Stimulated activated CD4-positive, alpha-beta T cell treated with anti-CD3 and anti-CD28 coated beads, Interleukin-1b, Interleukin-23, amount 100 ng/mL, for 1 hour (primary cell): ENCODE measurements at places on chromosomes 5 and 9.

DNA sequence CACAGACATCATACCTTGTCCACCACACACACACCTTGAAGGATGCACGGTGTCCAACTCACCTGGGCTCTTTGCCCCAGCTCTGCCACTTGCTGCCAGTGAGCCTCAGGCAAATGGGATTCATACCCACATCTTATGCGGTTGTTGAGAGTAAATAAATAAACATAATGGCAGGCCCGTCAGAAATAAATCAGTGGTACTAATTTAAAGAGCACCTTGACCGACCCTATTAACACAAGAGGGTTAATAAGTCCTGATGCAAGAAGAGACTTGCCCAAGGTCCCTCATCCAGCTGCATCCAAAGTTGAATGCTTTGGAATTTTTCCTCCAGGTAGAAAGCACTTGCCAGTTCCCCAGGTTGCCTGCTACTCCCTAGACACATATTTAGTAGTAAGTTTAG, 11.6 kb upstream of the AKNA start:
- no peak for DNase-seq

GRCh38 chr9:117448066-117448465, 33.2 kb upstream of the ASTN2 start:
- DNase-seq, result no peak

DNA sequence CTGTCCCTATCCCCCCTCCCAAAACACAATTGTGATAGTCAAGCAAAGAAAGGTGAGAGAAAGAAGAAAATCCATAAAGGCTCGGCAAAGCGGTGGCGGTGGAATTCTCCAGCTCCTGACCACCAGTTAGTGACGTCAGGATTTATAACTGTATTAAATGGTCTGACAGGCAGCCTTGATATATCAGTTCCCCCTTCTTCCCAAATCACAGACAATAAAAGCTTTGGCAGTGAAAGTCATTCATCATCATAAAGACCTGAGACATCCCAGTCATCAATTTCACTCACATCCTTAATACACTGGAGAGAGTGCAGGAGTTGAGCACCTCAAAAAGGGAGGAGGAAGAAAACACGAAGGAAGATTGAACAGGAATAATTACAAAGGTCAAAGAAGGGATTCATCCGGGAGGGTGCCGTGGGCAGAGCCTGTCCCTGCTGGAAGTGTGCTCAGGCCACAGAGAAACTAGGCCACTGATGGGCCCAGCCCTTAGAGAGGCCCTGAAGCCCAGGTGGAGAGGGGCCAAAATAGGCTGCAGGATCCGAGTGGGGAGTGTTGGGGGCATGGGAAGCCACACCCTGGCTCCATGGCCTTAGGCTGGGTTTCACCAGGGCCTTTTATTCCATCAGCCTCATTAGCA, 131.9 kb downstream of the PAX5 start:
- DNase-seq, result no peak

- no peak for DNase-seq
Observed at GRCh38 chr5:23884405-23885031, 377.1 kb downstream of the PRDM9 start.

DNA sequence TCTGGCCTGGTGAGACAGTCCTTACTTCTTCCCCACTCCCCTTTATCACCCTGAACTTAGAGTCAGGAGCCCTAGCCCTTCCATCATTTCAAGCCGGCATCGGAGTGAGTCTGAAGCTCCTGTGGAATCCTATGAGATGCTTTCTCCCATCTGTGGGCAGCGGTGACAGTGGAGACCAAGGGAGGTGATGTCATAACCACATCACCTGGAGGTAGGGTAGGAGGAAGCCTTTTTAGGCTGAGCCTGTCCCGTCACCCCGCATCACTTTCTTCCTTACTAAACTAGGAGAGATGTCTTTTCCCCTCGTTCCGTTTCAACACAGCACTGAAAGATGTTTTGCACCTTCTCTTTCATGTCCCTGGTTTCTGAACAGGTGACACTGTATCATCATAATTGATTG, 124.1 kb upstream of the WWC1 start:
- no peak for DNase-seq

- no peak for DNase-seq
Observed at GRCh38 chr5:60487885-60488442, 212.0 kb downstream of the DEPDC1B start.

DNA sequence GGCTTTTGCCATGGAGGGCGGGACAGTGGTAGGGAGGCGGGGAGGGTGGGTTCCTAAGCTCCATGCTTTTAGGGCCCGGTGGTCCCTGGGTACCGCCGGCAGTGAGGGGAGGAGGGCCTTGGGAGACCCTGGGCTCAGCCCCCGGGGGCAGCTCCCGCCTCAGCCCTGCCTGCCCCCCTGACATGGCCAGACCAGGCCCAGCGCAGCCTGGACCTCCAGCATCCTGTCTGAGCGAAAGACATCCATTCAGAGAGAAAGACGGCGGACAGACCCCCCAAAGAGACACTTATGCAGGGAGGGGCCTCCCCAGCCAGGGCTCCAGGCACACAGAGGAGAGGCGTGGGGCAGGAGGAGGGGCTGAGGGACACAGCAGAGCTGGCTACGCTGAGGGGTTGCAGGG, 45.3 kb downstream of the KCNT1 start:
- no peak for DNase-seq

DNA sequence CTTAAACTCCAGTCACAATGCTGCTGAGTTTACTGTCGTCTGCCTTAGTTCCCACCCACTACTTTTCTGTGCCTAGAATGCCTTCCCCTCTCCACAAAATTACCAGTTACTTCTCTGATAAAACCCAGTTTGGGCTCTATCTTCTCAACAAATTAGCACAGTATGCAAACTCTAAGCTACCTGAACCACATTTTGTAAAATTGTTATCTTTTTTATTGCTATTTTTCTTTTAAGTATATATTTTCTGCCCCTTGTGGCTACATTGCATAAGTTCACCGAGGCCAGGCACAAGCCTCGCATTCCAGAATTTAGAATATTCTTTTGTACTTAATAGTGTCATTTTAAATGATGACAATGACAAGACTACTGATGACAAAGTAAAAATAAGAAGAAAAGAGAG, 60.0 kb downstream of the POU5F2 start:
- no peak for DNase-seq

- no peak for DNase-seq
Observed at GRCh38 chr5:62584391-62584790, 5.8 kb downstream of the LRRC70 start.

DNA sequence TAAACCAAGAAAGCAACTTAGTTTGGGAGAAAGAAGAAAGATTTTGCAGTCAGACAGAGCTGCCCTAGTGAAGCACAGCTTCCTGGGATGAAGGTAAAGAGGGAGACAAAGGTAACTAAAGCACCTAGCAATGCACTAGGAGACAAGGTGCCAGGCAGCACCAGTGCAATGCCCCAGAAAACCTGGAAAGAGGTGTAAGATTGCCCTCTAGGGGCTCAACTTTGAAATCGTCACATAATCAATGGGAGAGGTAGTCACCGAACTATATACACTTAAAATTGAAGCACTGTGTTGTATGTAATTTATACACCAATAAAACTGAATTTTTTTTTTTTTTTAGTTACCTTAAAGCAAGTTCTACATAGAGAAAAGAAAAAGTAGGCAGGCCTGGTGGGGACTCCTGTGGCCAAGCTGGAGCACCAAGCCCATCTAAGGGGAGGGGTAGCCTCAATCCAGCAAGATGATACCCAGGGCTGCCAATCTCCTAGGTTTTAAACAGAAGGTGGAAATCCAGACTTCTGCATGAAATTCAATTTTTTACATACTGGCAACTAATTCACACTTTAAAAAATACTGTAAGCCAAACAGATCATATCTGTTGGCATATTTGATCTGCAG, 48.2 kb downstream of the CDK5RAP2 start:
- no peak for DNase-seq

- DNase-seq, result no peak
Observed at GRCh38 chr5:50854082-50854481, 187.6 kb downstream of the PARP8 start.

- DNase-seq, result no peak
Observed at GRCh38 chr5:123204251-123204650, 115.2 kb downstream of the PRDM6 start.

GRCh38 chr5:170491479-170491878, 12.3 kb upstream of the KCNIP1 start:
- no peak for DNase-seq

- DNase-seq, result no peak
Observed at GRCh38 chr9:134461426-134461982, 135.2 kb downstream of the RXRA start.

DNA sequence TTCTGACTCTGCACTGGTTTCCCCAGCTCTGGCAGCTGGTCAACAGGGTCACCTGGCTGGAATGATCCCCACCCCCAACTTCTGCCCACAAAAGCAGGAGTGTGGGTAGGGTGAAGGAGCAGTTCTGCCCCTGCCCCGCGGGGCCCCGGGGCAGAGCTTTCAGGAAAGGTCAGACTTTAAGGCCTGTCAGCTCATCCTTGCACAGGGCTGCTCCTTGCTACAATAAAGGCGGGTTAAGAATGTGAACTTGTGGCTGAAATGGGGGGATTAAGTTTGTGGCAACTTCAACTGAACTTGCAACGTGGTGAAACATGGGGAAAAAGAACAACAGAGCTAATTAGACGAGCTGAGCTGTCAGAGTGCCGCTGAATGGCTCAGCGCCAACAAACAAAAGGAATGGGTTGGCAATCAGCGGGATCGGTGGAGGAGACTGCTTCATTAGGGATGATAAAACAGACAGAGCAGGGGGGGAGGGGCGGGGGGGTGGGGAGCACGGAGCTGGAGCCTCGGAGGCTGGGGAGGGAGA, 50.8 kb downstream of the CRB2 start:
- no peak for DNase-seq

DNA sequence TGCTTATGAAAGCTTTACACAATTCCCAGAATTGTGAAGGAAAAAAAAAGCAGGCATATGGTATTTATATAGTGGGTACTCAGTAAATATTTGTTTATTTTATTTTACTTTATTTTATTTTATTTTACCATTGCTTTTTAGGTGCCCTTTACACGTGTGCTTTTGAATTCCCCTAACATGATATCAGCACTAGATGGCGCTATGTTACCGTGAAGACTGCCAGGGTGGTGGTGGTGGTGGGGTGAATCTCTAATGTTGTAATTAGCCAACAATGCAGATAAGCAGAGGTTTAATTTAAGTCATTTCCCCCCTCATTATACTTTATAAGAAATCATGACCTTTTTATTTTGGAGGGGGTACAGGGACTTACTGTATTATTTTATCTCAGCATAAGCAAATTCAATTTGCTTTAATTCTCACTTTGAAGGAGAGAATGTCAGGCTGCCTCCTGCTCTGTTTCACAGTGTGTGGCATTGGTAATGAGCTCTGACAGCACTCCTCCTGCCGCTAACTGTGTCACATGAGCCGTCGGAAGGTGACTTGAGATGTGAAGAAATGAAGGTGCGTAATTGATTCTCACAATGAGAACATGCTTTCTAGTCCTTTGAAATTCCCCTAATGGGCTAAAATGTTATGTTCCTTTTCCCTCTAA, 165.6 kb downstream of the YTHDC2 start:
- DNase-seq, result no peak

DNA sequence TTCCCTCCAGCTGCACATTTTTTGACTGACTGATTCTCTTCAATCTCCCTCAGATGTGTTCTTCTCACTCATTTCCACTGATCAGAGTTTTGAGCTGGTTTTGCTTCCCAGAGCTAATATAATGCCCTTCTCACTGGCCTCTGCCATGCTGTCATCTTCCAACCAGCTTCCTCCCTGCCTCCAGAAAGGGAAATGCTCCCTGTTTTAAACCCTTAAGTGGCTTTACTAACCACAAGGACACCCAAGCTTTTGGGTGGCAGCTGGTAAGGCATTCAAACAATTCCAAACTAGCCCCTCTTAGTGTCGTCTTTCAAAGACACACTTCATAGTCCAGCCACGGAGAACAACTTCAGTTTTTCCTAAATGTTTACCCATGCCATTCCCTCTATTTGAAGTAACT, 172.5 kb downstream of the CRB2 start:
- no peak for DNase-seq

DNA sequence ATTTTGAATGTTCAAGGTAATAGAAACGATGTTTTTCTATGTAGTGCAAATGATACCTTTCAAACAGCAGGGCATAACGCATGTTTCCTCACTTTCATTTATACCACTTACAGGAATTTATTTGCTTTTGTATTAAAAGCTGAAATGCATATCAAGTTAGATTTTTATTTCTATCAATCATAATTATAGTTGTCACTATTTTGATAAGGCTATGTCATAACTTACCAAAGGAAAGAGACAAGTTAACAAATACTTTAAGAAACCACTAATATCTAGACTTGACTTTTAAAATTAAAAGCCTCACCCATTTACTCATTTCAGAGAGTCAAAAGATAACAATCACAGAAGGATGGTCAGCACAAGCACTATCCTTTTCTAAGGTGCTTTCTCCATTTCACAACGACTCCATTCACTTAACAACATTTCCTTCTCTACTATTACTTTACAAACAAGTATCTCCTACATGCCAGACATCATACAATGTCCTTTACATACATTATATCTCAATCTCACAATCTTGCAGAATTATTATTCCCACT, 12.6 kb downstream of the ERP44 start:
- no peak for DNase-seq
